ENCODE measurements at places on chromosomes 1 and 21.
A peak's percentile ranks its signal among the peaks of the same experiment; 100 is the strongest.

GRCh38 chr1:183881387-183882131 is 76.6 kb downstream of the RGL1 start:
- no peak for DNase-seq

GRCh38 chr1:234706199-234706598 is 96.2 kb upstream of the IRF2BP2 start:
- no peak for DNase-seq

GRCh38 chr1:42926235-42926878 is 32.3 kb downstream of the SLC2A1 start:
- no peak for DNase-seq

DNA sequence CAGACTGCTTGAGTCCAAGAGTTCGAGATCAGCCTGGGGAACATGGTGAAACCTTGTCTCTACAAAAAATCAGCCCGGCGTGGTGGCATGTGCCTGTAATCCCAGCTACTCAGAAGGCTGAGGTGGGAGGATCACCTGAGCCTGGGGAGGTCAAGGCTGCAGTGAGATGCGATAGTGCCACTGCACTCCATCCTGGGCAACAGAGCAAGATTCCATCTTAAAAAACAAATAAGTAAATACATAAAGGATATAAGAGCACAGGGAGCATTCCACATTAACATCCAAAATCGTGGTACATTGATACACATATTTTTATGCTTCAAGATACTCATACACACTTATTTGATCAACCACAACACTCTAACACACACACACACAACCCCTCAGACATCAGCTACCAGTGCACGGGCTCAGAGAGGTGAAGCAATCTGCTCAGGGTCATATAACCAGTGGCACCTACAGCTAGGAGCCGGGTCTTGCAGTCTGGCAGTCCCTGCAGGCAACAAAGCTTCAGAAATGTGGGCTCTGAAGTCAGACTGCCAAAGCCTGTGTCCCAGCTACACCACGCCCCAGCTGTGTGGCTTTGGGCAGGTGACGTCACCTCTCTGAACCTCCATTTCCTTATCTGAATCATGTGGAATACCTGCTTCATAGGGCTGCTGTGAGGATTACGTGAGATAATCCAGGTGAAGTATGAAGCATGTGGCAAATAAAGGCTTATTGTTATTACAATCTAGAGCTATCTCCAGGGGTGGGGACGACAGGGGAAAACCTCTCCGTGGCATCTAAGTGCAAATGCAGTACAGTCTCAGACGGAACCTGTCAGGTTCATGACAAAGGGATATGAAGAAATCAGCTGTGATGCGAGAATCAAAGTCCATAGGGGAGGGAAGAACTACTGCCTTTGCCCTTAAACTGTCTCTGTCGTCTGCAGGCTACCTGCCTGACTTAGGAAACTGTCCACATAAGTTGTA is 4.8 kb upstream of the CRYBG2 start:
- DNase-seq = peak; percentile 67

GRCh38 chr1:20974069-20974468 is 187.0 kb upstream of the HP1BP3 start:
- DNase-seq = no peak

- no peak for DNase-seq
These were observed at the start of gene RGS4 for GRCh38 chr1:163069142-163069541. Gene RGS4, plus strand, starts transcription at chr1:163069361. Its CDS starts 124 bp downstream, at chr1:163069485.

GRCh38 chr1:67795179-67795912 is 37.9 kb downstream of the GNG12 start:
- no peak for DNase-seq

GRCh38 chr1:52323731-52324130 is 42.3 kb downstream of the CC2D1B start:
- no peak for DNase-seq

DNA sequence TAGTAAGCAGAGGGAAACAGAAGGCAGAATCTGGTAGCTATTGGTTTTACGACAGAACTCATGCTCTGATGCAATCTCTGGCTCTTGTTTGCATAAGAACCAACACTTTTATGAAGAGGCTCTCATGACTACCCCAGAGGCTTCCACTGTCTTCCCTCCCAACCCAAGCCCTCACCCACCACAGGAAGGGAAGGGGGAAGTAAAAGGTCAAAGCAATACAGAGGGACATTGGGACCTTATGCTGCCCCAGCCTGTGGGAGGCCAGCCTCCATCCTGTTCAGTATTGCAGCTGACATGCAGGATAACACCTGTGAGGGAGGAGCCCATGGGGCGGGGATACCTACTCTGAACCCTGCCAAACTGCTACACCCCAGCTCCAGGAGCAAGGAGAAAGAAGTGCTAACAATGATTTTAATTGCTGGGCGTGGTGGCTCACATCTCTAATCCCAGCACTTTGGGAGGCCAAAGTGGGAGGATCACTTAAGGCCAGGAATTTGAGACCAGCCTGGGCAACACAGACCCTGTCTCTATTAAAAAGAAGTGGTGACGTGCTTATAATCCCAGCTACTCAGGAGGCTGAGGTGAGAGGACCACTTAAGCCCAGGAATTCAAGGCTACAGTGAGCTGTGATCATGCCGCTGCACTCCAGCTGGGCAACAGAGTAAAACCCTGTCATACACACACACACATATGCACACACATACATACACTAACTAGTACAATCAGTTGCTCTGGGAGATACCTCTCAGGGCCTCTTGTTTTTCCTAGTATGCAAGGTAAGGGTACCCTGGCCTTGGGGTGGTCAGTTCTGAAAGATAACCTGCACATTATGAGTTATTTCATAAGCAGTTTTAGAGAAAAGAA is 9.5 kb downstream of the MR1 start:
- DNase-seq = no peak

DNA sequence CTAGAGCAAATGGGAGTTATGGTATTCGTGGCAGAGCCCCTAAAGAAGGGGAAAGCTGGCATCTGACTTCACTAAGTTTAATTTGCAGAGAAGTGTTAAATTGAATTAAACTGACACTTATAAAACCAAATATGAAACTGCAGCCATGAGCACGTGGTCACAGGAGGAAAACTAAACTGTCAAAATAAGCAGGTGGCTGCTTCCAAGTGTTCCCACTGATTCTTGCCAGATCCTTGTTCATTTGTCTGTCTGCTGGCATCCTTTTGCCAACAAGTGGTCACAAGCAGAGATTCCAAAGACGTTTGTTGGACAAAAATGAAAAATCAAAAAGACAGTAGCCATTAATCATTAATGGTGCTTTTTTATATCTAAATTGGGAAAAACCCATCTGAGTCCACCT is 6.5 kb upstream of the CELA2B start:
- no peak for DNase-seq

DNA sequence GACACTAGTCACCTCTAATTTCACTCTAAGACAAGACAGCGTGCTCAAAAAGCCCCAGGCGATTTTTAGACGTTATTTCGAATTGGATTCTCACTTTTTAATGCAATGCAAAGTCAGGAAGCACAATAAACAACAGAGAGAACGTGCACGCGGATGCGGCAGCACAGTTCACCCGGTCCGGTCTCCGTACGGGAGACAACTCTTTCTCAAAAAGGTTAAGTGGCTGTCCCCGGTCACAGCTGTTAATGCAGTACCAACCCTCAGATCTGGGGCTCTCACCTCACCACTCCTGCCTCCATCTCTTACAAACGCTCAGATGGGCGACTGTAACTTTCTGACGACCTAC is 1.2 kb downstream of the HP1BP3 start:
- DNase-seq = no peak

GRCh38 chr1:185262151-185262550 is 54.9 kb downstream of the IVNS1ABP start:
- DNase-seq = no peak

- peak; percentile 84 for DNase-seq
These were observed at the start of gene PPM1J for GRCh38 chr1:112715264-112716053. Gene PPM1J, minus strand, starts transcription at chr1:112715332. Its CDS starts 31 bp downstream, at chr1:112715301.

DNA sequence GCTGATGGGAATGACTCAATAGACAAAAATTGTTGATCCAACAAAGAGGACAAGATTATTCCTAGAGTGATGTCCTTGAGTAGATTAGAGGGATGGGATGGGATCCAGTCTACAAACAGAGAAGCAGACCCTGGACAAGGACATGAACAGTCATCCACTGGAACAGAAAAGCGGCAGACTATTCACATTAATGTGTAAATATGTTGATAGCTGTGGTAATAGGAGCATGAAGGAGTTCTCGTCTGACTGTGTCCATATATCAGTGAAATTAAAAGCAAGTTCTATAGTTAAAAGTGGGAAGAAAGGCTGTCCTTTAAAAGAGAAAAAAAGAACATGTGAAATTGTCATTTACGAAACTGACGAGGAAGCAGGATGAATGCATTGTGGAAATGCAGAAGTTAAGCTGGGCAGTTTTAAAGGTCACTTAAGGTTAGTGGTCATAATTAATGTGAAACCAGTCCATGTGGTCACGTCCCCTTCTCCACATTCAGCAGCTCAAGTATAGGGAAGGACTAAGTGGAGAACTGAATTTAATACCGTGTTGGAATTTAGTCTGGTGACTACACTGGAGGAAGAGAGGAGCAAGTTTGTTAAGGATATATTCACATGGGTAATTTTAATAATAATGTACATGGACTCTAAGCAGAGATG is 62.1 kb downstream of the PIK3R3 start:
- no peak for DNase-seq

- DNase-seq = no peak
These were observed 11.6 kb downstream of the KRTAP24-1 start for GRCh38 chr21:30271156-30271555.

GRCh38 chr1:224170343-224170742 is 12.7 kb upstream of the DEGS1 start:
- DNase-seq = no peak
